ENCODE measurements at places on chromosomes 7 and 10.

DNA sequence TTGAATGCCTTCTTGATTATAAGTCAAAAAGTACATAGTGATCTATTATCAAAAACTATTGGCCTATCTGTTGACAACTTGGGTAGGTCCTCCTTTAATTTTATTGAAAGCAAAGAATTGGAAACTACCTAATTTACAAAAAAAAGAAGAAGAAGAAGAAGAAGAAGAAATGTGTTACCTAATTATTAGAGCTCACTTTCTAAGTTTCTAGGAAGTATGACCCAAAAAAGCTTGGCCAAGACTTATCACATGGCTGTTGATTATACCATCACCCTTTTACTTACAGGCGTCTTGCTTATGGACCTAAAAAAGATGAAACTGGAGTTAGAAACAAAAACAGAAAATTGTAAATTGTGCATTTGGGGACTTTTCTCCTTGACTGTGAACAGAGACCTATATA is 81.8 kb upstream of the PIK3CG start:
- DNase-seq = no peak

DNA sequence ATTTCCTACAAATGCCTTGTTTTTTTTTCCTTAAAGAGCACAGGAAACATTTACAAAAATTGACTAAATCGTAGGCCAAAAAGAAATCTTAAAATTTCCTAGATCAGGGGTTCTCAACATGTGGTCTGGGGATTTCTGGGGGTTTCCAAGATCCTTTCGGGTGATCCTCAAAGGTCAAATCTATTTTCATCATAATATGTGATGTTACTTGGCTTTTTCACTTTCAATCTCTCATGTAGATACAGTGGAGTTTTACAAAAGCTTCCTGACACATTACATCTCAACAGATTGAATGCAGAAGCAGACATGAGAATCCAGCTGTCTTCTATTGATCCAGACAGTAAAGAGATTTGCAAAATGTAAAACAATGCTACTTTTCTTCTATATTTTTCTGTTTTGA is 497.3 kb downstream of the INHBA start:
- DNase-seq = no peak

DNA sequence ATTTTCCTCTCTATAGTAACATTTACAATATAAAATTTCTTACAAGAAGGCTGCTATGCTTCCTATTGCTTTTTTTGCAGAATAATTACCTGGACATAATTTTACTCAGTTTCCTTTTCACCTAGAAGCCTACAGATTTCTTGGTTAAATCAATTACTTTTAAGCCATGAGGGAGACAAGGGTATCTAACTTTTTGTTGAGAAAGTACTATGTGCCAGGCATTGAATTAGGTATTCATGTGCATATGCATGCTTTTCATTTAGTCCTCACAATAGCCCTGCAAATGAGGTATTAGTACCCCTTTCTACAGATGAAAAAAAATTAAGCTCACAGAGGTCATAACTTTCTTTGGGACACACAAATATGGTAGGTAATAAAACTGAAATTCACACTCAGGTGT is 16.4 kb downstream of the PCGF6 start:
- DNase-seq = no peak

GRCh38 chr10:47159361-47160260 is 140.4 kb upstream of the GDF10 start:
- DNase-seq = no peak

DNA sequence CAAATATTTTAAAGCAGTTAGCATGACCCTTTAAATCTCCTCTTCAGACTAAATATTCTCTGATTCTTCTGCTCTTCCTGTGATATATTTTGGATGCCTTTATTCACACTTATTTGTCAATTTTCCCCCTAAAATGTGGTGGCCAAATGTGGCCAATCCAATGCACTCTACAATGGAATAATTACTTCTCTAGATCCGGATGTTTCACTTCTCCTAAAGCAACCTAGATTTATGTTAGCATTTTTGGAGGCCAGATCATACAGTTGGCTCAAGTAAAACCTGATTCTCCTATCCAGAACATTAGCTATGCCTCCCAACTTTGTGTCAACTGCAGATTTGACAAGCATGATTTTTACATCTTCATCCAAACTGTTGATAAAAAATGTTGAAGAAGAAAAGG is 153.7 kb downstream of the CREB5 start:
- DNase-seq = no peak

GRCh38 chr7:124263232-124263827 is 230.5 kb upstream of the TMEM229A start:
- no peak for DNase-seq

DNA sequence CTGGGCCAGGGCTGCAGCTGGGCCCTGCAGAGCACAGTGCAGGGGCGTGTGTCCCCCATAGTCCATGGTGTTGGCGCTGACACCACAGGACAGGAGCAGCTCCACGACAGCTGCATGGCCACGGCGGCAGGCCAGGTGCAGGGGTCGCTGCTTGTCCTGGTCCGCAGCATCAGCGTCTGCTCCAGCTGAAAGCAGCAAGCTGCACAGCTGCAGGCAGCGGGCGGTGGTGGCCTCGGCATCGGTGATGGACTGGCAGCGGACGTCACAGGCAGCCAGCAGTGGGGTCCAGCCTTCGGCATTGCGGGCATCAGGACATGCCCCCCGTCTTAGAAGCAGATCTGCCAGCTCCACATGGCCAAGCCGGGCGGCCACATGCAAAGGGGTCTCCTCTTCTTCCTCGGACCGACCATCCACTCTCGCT is 6.0 kb downstream of the ASB10 start:
- DNase-seq = no peak

GRCh38 chr7:154699417-154699816 is 303.5 kb downstream of the PAXIP1 start:
- DNase-seq = no peak

GRCh38 chr10:127485153-127485857 is 63.8 kb upstream of the NPS start:
- DNase-seq = no peak

DNA sequence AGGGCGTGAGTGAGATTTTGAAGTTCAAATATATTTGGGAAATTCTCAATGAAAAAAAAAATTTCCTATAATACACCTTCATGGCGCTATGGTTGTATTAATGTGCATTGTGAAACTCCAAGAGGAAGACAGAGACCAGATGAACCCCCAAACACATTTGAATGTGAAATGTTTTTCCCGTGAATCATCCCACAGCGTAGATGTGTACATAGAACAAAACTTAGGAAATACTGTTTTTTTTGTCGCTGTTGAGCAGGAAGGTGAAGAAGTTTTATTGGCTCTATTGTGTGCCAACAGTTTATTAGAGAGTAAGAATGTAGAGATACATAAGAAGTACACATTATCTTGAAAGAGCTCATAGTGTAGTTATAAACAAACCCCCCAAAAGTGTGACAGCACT is 134.0 kb downstream of the KCND2 start:
- DNase-seq = no peak

DNA sequence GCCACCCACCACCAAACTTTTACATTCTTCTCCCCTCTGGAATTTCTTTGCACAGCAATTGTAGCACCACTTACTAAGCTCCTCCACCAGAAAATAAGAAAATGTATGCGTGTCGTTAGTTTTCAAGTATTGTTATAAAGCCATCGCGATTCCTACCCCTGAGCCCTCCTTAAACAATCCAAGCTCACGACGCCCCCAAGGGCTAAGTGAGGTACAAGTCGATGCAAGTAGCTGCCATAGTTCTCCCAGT is 1.3 kb downstream of the FRAT2 start:
- no peak for DNase-seq

GRCh38 chr7:23713285-23714149 is 3.5 kb downstream of the STK31 start:
- DNase-seq = no peak

DNA sequence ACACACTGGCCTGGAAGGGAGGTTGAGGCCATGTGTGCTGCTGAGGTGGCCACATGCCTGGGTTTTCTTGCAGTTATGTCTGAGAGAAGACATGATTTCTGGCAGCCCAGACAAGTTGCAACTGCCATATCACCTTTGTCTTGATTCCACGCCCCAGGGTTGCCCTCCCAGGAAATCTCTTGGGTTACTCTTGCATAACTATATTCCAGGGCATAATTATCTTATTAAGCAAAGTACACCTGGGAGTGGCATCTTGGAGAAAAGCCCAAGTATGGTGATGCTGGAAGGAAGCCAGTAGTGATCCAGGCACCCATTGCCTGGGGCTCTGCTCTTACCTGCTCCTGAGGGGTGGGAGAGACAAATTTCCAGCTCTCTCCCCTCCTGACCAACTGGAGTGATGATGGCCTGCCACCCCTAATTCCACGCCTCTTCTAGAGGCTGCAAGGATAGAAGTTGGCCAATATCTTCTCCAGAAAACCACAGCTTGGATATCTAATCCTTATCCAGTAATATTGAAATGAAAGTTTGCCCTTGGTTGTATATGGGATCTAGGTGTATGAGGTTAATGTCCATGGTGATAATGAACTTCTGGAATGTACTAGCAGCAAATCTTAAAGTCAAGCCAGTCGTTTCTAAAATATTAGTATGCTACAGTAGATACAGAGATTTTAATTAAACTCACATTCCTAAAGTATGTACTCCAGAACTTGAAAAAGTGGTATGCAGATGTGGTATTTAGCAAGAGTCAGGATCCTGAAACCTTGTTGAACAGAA is 5.0 kb downstream of the AKR1B10 start:
- DNase-seq = no peak

GRCh38 chr7:11120675-11121220 is 147.1 kb downstream of the PHF14 start:
- no peak for DNase-seq

GRCh38 chr10:125843603-125844329 is 20.4 kb downstream of the BCCIP start:
- DNase-seq = no peak

GRCh38 chr7:24574950-24575349 is 1.7 kb downstream of the PALS2 start:
- DNase-seq = no peak

DNA sequence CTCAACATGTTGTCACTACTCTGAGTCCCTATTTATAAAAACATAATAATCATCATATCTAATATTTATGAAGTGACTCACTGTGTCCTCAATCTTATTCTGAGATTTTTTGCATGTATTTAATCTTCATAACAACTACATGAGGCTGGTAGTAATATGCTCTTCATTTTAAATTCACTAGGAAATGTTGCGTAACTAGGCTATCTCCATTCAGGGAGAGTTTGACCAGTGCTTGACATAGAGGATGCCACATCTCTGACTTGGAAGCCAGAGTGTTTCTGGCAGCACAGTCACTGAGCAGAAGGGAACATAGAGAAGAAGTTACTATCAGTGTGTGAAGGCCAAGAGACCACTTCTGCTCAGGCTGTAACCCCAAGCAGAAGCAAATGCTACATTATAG is 88.9 kb downstream of the FAM13C start:
- no peak for DNase-seq

GRCh38 chr7:124945680-124946079 is 16.1 kb upstream of the POT1 start:
- no peak for DNase-seq

GRCh38 chr7:25847336-25848070 is 304.5 kb upstream of the NFE2L3 start:
- DNase-seq = no peak

DNA sequence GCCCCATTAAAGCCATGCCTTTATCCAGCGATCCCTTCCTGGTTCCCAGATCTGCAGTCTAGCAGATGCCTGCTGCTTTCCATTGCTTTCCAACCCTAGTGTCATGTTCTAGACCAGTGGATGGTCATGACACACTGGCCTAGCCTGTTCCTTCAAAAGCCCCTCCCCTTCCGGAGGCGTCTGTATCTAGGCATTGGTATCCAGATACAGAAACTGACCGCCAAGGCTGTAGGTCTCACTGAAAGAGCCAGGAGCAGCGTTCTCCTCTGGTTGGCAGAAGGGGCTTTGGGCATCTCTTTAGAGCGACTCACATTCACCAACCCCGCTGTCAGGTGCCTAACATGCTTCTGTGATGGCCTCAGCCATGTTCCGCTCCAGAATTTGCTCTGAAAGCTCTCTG is 22.6 kb downstream of the JCAD start:
- DNase-seq = no peak

DNA sequence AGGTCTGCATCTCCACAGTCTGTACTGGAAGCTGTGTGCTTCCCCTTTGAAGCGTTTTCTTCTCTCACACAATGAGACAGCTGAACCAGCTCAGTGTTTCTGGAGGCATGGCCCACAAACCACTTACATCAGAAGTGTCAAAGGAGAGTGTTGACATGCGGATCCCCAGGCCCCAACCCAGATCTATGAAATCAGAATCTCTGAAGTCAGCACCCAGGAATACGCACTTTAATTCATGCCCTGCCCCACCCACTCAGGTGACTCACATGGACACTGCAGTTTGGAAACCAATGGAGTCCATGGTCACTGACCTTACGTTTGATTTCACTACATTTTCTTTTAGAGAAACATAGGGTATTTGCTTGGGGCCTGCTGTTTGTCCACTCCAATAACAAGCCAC is 19.0 kb downstream of the TLL2 start:
- no peak for DNase-seq

DNA sequence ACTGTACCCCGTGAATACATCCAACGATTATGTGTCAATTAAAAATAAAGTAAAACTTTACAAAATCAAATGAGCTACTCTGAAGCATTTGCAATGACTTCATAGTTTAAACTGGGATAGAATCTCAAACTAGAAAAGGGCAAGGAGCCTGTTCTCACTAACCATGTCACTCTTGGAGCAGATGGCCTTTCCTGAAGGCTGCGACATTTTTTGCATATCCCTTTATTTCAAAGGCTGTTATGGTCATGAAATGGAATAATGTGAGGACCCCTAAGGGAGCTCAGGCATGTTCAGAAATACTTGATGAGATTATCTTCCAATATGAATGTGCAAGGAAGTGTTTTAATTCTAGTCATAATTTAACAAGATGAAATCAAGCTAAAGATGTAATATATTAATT is 679.4 kb downstream of the NRG3 start:
- DNase-seq = no peak

GRCh38 chr7:132545756-132546155 is 30.5 kb downstream of the PLXNA4 start:
- DNase-seq = no peak

- no peak for DNase-seq
Measured at GRCh38 chr10:97683556-97684367, 3.3 kb downstream of the AVPI1 start.

DNA sequence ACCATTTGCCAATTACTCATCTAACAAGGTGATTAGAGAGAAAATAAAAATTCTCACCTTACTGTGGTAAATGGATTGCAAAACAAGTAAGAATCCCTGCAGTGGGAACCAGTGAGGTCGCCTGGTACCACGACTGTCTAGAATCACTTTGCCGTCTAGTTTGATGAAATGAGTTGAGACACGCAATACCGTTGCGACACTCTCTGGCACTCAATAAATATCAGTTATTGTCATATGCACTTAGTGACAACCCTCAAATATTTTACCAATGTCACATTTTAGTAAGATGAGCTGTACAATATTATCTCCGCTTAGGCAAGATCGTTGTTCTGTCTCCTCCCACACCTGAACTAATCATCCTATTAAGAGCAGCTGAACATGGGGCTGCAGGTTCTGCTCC is 114.4 kb upstream of the ADARB2 start:
- no peak for DNase-seq

- no peak for DNase-seq
Measured at GRCh38 chr10:57664815-57665214, 602.9 kb downstream of the IPMK start.

GRCh38 chr7:132430861-132431822 is 145.1 kb downstream of the PLXNA4 start:
- peak; percentile 30 for DNase-seq

Data from thymus (tissue), 14 donors.